ENCODE measurements at places on chromosomes 2 and 18.

- no peak for DNase-seq
Measured at GRCh38 chr18:29351171-29351570, 1174.2 kb upstream of the CDH2 start.

DNA sequence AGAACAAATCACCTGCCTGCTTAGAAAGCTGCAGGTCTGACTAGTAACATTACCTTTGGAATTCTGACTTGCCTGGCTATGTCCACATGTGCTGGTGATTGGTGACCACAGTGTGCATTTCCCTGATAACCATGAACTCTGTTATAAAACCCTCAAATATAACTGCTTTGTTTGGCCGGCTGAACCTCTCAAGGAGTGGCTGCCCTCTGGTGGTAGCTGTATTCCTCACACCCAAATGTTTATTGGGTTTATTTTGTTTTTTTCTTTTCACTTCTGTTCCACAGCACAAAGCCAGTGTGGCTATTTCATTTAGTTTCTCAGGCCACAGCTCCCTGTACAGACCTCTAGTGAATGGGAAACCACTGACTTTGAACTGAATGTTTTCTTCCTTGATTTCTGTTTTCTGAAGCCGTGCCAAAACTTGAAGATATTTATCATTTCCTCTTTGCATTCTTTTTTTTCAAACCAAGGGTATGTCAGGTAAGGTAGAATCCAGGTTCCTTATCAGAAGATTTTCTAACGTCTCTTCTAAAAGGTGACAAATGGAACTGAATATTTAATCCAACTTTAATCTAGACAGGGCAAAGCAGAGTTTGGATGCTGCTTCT lies 549.0 kb upstream of the VRK2 start:
- no peak for DNase-seq

- DNase-seq = no peak
Measured at GRCh38 chr18:62834715-62835114, 119.4 kb downstream of the PHLPP1 start.

GRCh38 chr2:44168681-44169154 lies at the start of gene PPM1B:
PPM1B (plus strand) TSS chr2:44168875; CDS start chr2:44201200, 32,325 bp downstream.
- peak; percentile 100 for DNase-seq

DNA sequence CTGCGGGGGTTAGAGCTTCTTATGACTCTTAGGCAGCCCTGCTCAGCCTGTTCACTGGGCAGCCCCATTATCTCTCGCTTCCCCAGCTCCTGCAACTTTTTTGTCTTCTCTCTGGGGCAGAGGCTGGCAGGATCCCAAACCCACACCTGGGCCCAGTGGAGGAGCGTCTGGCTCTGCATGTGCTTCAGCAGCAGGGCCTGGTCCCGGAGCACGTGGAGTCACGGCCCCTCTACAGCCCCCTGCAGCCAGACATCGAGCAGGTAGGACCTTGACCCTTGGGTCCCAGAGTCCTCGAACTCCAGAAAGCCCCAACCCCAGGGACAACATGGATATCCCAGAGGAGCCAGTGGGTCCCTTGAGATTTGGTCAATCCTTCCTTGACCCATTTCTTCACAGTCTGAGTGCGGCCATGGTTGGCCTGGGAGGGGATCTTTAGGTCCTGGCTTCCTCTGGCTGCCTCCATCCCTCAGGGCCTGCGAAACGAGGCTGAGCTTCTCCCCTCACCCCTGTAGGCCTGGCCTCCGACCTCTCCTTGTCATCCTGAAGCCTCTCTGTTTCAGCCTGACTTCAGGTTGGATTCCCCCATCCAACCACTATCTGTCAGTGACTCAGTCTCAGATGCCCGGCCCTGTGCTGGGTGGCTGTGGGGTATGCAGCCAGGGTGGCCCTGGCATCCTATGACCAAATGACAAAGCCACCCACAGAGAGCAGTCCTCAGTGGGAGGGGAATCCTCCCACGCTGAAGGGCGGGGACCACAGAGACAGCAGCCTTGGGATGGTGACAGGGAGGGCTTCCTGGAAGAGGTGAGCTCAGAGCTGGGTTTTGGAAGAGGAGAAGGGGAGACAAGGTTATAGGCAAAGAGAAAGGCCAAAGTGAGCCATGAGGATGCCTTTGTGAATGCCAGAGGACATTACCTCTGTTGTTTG lies 214.2 kb downstream of the DYSF start:
- DNase-seq = no peak

GRCh38 chr2:26678035-26678434 lies 14.5 kb upstream of the KCNK3 start:
- no peak for DNase-seq

GRCh38 chr18:12031181-12031580 lies 49.9 kb downstream of the IMPA2 start:
- no peak for DNase-seq

DNA sequence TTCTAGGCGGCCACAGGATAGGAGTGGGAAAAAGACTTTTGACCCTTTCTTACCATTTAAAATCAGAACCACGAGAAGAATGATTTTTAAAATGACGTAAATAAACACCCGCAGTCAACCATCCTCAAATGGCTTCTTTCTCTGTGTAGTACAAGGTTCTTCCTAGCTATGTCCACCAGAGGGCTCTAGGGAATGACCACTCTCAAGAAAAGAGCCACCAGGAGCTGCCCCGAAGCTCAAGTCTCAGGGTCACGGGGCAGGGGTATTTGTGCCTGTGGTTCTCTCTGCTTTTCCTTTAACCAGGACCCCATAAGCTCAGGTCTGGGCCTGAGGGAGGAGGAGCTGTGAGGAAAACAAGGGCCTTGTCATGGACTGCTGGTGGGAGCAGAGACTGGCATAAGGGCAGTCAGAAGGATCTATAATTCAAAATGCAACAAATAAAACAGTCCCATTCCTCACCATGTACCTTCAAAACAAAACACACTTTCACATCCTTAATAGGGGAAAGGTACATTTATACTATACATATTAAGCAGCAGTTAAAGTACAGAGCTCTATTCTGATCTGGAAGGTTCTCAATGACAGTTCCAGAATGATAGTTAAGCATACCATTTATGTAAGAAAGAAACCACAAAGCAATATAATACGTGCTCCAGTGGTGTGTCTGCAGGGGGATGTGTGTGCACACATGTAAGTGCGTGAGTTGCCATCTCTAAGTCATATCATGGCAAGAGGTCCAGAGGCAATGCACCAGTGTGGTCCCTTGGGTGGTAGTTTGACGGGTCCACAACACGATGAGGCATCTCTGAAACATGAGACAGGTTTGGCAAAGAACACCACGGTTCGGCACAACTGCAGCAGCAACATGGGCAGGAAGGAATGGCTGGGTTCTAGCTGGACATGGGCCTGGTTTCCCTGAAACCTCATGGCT lies 18.6 kb downstream of the LYPD1 start:
- no peak for DNase-seq

- no peak for DNase-seq
Measured at GRCh38 chr2:171430516-171431410, 3.0 kb downstream of the METTL8 start.

GRCh38 chr2:71503837-71504236 lies 50.5 kb downstream of the DYSF start:
- DNase-seq = no peak

GRCh38 chr2:138572318-138572717 lies 70.7 kb downstream of the SPOPL start:
- no peak for DNase-seq

- DNase-seq = no peak
Measured at GRCh38 chr2:10282611-10283105, 20.0 kb upstream of the HPCAL1 start.

GRCh38 chr2:48120112-48120511 lies 213.8 kb upstream of the FBXO11 start:
- no peak for DNase-seq

DNA sequence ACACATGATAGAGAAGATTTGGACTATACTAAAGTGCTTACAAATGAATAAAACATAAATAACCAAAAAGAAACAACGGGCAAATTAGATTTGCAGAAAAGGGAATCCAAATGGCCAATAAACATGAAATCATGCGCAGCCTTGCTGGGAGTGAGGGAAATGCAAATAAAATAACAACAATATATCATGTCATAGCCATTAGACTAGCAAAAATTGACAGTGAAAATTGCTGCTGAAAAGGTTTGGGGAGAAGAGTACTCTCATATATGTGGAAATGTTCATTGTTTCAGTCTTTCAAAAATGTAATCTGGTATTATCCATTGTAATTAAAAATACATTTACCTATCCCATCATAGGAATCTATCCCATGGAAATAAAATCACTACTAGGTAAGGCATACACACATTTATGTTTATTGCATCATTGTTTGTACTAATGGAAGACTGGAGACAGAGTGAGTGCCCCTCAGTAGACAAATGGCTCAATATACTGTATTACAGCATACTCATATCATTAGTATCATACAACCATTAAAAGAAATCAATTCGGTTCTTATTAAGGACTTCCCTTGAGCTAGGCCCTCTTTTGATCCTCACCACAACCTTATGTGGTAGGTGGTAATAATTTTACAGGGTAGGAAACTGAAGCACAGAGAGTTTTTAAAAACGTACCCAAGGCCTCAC lies 94.1 kb upstream of the MSTN start:
- DNase-seq = no peak

- DNase-seq = no peak
Measured at GRCh38 chr2:10303694-10304378, 1.1 kb downstream of the HPCAL1 start.

DNA sequence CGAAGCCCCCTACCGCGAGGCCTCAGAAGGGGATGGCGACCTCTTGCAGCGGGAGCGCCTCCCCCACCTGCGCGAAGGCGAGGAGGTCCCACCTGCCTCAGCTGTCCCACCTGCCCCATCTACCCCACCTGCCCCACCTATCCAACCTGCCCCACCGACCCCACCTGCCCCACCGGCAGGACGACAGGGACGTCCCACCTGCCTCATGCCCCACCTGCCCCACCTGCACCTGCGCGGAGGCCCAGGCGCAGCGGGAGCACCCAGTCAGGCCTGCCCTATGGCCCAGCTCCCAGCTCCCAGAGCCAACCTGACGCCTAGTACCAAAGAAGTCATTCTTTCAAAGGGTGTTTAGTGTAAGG lies 489.1 kb upstream of the SMIM21 start:
- DNase-seq = no peak

DNA sequence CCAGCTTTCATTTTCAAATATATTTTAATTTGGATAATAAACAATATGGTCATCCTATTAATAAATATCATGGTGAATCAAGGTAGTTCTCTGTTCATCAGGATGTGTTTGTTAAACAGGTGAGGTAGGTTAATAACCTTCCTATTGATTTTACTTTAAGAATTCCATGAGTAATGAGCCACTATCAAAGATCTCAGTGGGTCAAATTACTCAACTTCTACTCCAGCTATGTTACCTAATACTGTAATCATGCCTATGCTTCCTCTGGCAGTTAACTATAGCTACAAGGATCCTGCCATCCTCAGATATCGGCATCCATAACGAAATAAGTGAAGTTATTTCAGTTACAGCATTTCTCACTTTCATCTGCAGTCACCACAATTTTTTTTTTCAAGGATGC lies 289.6 kb upstream of the SLC8A1 start:
- no peak for DNase-seq

DNA sequence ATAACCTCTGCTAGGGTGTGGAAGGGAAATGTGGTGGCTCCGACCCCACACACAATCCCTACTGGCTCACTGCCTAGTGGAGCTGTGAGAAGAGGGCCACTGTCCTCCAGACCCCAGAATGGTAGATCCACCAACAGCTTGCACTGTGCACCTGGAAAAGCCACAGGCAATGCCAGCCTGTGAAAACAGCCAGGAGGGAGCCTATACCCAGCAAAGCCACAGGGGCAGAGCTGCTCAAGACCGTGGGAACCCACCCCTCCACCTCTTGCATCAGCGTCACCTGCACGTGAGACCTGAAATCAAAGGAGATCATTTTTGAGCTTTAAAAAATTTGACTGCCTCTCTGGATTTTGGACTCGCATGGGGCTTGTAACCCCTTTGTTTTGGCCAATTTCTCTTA lies 249.0 kb upstream of the CDH2 start:
- DNase-seq = no peak

DNA sequence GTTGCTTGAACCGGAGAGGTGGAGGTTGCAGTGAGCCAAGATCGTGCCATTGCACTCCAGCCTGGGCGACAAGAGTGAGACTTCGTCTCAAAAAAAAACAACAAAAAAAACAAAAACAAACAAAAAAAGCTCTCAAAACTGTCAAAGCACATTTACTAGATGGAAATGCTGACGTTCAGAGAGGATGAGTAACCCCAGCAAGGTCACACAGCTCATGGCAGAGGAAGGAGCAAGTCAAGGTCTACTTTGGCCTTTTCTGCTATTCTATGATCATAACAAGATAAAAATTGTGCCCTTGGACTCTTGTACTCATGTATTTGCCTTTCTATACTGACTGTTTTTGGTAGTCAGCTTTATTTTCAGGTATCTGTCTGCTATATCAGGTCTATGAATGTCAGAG lies 109.5 kb downstream of the ARL6IP6 start:
- no peak for DNase-seq

GRCh38 chr2:240560480-240561324 lies 545 bp downstream of the DUSP28 start:
- peak; percentile 100 for DNase-seq

GRCh38 chr2:118241128-118241527 lies 152.9 kb downstream of the INSIG2 start:
- no peak for DNase-seq

DNA sequence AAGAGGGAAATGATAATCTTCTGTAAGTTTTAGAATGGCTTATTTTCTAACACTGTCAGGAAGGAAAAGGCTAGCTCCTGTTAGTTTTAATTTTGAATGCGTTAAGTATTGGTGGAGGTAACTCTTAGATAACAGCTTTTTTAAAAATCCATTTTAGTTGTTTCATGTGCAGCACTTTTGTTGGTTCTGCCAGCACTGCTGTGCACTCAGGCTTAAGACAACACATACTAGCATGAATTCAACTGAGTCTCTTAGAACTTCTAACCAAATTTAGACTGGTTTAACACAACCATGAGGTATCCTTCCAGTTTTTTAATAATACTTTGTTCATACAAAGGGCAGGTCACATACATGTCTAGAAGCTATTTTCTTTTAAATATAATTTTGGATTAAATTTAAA lies 42.4 kb downstream of the ACVR1 start:
- no peak for DNase-seq

GRCh38 chr2:143117225-143117624 lies 12.0 kb upstream of the ARHGAP15 start:
- no peak for DNase-seq

DNA sequence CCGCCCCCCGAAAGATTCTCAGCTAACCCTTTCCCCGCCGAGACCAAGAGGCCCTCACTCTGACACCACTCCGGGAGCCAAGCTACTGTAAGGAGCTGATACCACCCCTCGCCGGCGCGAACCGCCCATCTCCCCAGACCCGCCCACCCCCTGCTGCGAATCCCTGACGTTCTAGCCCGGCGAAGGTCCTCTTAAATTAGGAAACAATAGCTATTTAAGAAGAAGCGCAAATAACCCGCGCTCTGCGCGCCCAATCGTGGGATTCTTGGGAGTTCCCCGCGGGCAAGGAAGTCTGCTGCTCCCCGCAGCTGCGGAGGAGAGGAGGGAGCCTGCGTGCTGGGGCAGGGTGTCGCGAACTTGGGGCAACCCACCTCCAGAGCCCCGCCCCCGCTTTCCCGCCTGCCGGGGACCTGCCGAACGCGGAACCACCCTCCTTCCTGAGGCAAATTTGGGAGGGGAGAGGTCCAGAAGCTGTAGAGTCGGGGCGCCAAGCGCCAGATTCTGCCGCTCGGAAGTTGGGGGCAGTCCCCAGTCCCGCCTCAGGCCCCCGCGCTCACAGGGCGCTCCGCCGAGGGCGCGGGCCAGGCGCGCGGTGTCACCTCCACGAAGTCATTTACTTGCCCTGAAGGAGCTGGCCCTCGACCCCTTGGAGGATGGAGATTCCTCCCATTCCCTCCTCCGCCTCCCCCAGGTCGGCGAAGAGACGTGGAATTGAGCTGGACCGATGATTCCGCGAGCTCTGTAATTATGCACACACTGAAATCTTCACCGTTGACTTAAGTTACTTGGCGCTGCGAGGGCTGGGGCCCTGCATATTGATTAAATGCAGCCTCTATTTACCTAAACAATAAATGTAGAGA lies 8.4 kb upstream of the SP9 start:
- no peak for DNase-seq

Data from stimulated activated CD8-positive, alpha-beta memory T cell treated with anti-CD3 and anti-CD28 coated beads, Interleukin-15, amount 100 ng/mL, for 1 hour (primary cell).